ENCODE measurements at places on chromosomes 1 and 21.

DNA sequence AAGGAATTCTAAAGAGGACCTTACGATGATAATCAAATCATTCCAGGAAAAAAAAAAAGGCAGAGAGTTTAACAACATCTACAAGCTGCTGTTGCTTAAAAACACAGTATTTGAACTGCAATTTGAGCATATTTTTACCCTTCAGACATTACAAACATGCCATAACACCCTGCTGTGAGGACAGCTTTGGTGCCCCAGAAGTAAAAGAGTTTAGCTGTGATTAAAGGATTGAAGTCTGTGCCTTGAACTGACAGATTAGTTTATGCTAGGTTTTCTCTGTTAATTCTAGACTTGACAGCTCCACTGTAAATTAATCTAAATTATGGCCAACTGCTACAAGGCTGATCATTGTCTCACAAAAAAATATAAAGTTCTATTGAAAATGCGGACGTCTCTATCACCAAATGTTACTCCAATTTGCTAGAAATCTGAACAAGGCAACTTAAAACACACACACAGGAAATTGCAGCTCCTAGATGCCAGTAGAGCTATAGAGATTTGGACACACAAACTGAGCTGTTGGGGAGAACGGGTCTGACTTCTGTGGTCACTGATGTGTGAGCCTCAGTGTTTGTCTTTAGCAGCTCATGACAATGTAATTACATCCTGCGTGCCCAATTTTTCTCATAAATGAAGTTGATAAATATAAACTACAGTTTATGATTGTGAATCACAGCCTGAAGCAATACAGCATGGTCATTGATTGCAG, 217.9 kb downstream of the NTNG1 start:
- H3K36me3 ChIP-seq = no peaks in the 10 kb centered on the region
- no peak for DNase-seq
- H3K27me3 ChIP-seq = no peaks in the 10 kb centered on the region
- no peaks in the 10 kb centered on the region for H3K4me1 ChIP-seq
- no peak overlapping the region for H3K4me3 ChIP-seq
- H3K27ac ChIP-seq = no peak overlapping the region

- no peaks in the 10 kb centered on the region for H3K27me3 ChIP-seq
- no peak for DNase-seq
- peak overlapping the region; percentile 88 for H3K27ac ChIP-seq
- H3K4me3 ChIP-seq = peak overlapping the region; percentile 67
- H3K36me3 ChIP-seq = no peaks in the 10 kb centered on the region
These were observed 835 bp downstream of the PGM1 start for GRCh38 chr1:63593886-63594605.

DNA sequence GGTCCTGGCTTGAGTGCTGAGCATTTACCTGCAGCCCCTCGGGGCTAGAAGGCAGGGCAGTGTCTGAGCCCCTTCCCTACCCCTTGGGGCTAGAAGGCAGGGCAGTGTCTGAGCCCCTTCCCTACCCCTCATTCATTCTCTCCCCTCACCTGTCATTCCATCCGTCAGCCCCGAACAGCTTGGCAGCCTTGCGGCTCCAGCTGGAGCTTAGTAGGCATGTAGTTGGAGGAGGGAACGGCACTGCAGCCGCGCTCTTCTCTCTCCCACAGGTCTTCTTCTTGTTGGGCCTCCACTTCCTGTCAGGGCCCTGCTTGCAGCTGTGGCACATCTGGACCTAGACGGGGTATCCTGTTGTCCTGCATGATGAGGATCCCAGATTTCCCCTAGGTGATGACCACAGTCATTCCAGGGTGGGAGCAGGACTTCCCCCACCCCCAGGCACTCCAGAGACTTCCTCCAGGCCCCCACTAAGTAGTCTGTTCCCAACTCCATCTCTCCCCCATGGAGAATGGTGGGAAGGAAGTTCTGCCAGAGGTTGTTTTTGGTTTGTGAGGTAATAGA, 22.2 kb downstream of the MAPKAPK2 start:
- no peak overlapping the region for H3K4me3 ChIP-seq
- no peak for DNase-seq
- peak overlapping the region; percentile 38 for H3K27ac ChIP-seq

DNA sequence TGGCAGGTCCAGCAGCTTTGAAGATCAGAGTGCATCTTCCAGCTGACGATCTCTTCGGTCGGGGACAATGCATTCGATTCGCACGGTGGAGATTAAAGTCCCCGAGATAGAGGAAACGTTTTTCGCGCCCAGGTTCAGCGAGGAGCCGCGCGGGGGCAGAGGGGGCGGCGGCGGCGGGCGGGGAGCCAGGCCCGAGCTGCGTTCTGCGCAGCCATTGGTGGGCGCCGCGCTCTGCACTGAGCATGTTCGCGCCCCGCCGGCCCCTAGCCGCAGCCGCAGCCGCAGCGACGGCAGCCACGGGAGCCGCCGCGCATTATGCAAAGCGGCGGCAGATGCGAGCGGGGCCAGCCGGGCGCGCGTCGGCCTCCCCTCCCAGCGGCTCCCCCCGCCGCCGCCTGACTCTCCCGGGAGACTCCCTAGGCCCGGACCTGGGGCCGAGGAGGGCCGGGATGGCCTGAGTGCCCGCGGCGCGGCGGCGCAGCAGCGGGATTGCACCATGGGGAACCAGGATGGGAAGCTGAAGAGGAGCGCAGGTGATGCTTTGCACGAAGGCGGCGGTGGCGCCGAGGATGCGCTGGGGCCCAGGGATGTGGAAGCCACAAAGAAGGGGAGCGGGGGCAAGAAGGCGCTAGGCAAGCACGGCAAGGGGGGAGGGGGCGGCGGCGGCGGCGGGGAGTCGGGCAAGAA, at the start of gene FMN2:
Gene FMN2, plus strand, starts transcription at position 270 of the 687 bp plus-strand sequence. Its CDS starts 227 bp downstream, at position 497.
- H3K36me3 ChIP-seq = no peaks in the 10 kb centered on the region
- H3K4me1 ChIP-seq = no peaks in the 10 kb centered on the region
- H3K27me3 ChIP-seq = peaks cover 64% of the 10 kb centered on the region

- no peaks in the 10 kb centered on the region for H3K36me3 ChIP-seq
- H3K4me3 ChIP-seq = no peak overlapping the region
- no peaks in the 10 kb centered on the region for H3K27me3 ChIP-seq
These were observed 5.4 kb downstream of the SOAT1 start for GRCh38 chr1:179298952-179299351.
